Ascending aorta (tissue), 2 donors: ENCODE measurements at places on chromosomes 5 and 9. TPM values are rescaled to one million over a fixed set of nuclear protein-coding genes. Genes with fewer than 3 reads are reported as not detected.

The PCDH12 gene
- 7.2 TPM for total RNA-seq

- DNase-seq, result no peak
Measured at GRCh38 chr5:134447815-134448520, 36.3 kb upstream of the CDKN2AIPNL start.

GRCh38 chr5:59164041-59164830, 581.4 kb downstream of the RAB3C start:
- no peak for DNase-seq

The PCDHB5 gene
- 61.8 TPM for total RNA-seq

DNA sequence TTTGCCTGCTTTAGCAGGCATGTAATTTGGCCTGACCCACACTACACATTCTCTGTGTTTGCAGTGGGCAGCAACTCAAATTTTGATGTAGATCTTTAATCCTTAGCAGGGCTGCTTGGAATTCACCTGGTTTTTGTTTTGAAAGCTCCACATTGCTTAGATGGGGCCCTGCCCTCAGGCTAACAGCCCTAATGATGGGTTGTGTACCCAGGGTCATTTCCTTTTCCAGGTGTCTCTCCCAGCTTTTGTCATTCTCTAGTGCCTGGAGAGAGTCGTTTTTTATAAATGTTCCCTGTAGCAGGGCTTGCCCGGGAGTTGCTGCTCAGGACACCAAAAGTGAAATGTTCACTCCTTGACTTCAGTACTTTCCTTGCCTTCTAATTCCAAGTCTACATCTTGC, 126.3 kb downstream of the TRIO start:
- DNase-seq, result no peak

GRCh38 chr5:1510631-1511030, 13.1 kb downstream of the LPCAT1 start:
- DNase-seq, result peak; percentile 61

GRCh38 chr5:39360471-39361111, 3.7 kb downstream of the C9 start:
- DNase-seq, result no peak

GRCh38 chr9:4620881-4621555, 41.1 kb upstream of the PLPP6 start:
- no peak for DNase-seq

The RFX3 gene
- total RNA-seq, result 4.0 TPM

The OR1Q1 gene
- not detected for total RNA-seq

DNA sequence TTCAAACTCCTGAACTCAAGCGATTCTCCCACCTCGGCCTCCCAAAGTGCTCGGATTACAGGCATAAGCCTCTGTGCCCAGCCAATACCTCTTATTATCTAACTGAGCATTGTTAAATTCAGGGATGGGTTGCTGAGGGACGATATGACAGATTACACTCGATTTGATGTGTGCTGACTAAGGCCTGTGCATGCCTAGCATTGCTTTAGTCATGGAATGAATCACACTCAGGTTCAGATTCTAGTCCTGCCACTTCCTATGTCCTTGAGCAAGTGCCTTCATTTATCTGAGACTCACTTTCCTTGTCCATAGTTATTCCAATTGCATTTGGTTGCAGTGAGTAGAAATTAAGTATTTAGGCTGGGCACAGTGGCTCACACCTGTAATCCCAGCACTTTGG, 19.5 kb downstream of the THBS4 start:
- DNase-seq, result no peak

DNA sequence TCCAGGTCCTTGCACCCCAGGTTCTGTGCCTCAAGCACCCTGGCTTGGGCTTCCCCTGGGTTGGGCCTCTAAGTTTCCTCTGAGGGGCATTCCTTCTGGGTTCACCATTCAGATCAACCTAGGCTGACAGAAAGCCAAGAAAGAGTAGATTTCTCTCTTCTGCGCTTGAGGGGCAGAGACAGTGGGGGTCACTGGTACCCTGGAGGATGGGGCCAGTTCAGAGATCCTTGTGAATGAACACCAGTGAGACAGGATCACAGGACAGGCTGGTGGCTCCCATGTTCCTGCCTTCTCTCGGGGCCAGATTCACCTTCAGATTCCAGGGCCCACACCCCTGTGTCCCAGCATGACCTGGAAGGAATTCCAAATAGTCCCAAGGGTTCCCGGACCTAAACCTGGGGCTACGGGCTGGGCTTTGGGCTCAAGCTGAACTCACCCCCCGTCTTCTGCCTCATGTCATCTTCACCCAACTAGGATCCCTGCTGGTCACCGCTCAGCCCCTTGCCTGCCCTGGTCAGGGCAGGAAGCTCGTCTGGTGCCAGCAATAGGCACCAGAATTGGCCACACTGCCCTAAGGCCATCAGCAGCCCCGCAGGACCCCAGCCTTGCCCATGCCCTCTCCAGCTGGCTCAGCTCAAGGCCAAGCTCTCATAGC, 91.8 kb upstream of the MVB12B start:
- no peak for DNase-seq

DNA sequence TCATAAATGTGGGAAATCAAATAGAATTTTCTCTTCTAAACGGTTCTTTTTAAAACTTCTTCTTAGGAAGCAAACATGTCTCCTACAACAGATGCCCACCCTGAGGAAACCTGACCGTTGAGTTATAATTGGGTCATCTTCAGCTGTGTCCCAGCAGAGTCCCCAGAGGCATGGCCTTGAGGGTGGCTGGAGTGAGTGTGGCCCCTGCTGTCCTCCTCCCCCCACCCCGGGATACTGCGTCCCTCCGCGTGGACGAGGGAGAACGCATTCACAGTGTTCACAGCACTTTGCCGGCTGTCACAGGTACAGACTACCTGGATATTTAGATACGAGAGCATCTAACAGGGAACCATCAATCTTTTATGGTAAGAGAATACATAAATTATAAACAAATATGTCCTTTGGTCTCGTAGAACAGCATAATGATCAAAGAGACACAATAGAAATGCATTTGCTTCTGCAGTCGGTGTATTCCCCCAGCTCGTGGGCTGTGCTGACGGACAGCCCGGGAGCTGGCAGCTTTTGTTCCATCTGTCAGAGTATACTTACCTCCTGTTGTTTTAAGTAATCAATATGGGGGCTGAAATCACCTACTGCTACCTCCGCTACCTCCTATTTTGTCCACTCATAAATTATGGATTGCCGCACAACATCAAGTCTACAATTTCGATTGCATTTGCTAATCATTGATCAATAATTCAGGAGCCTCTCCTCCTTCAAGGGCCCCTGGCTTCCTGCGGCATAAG, 214.7 kb downstream of the IRX2 start:
- no peak for DNase-seq

The INSL6 gene
- not detected for total RNA-seq

- no peak for DNase-seq
Measured at GRCh38 chr5:118956727-118957126, 31.6 kb downstream of the DTWD2 start.

DNA sequence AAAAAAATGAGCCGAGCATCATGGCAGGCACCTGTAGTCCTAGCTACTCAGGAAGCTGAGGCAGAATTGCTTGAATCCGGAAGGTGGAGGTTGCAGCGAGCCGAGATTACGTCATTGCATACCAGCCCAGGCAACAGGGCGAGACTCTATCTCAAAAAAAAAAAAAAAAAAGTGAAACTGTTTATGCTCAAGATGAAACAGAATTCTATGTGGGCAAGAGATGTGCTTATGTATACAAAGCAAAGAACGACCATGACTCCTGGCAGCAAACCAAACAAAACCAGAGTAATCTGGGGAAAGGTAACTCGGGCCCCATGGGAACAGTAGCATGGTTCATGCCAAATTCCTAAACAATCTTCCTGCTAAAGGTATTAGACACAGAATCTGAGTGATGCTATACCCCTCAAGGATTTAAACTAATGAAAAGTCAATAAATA, 32.6 kb upstream of the PLAC8L1 start:
- DNase-seq, result no peak

DNA sequence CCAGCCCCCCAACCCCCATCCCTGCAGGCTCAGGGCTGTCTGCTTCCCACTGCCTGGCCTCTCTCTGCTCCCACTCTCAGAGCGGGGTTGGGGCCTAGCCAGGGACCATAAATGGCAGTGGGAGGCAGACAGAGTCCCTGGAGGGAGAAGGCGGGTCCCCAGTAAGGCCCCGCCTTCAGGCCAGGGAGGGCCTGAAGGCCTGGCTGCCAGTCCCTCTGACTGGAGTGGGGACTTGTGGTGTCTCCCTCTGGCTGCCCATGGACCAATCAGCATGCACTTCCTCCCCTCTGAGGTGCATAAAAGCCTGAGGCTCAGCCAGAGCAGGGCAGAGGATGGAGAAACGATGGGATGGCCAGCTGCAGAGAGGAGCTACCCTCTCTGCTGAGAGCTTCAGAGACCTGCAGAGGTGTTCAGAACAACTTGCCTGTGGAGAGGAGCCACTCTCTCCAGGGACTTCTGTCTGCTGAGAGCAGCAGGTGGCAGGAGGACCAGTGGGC, 2.7 kb upstream of the BTNL9 start:
- DNase-seq, result no peak

DNA sequence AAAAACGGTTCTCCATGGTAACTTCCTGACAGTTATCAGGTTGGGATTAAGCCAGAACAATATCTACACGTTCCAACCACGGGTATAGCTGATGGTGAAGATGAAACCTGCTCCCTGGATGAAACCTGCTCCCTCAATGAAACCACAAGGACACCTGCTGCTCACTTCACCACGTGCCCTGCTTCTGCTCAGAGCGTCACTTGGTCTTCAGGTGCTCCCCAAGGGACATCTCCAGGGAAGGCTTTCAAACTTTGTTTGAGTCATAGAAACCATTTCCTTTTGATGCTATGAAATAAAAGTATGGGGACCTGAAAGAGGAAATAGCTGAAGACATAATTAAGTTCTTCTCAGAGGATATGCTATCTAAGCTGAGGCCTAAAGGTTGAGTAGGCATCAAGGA, 242.4 kb downstream of the MED10 start:
- DNase-seq, result no peak

GRCh38 chr5:56288873-56289601, 55.9 kb upstream of the ANKRD55 start:
- DNase-seq, result no peak

The PRLR gene
- 0.43 TPM for total RNA-seq

- no peak for DNase-seq
Measured at GRCh38 chr5:150126921-150127265, 28.8 kb downstream of the PDGFRB start.

GRCh38 chr9:82560457-82560904, 502.5 kb downstream of the RASEF start:
- DNase-seq, result no peak

The PTPN3 gene
- 4.3 TPM for total RNA-seq

DNA sequence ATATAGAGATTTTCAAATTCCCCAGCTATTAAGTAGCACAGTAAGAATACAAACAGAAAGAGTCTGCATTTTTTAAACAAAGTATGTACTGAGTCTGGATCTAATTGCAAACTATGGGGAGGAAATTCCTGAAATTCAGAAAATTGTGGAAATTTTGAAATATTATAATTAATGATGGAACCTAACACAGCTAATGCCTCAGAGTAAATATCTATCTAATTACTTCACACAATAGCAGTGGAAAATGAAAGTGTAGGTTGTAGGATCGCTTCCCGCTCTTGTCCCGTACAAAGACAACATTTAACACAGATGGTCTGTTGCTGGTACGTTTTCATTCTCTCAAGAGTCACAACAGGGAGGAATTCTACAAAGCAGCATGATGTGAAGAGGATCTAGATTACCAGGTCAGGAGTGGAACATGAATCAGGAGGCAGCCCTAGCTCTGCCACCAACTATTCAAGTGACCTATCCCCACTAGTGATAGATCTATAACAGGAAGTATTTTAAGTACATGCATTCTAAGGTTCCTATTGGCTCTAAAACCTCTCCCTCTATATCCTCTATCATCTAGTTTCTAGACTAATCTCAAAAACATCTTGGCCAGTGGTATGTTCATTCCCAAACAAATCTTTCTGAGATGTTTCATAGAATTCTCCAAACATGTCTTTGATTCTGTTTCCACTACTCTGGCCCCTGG, 58.9 kb upstream of the GRAMD2B start:
- no peak for DNase-seq
